ENCODE measurements at places on chromosomes 4 and X.

- DNase-seq = no peak
Observed at GRCh38 chr4:145920205-145920604, 18.4 kb downstream of the ZNF827 start.

- DNase-seq = no peak
Observed at GRCh38 chrX:148457279-148457678, 43.1 kb upstream of the AFF2 start.

DNA sequence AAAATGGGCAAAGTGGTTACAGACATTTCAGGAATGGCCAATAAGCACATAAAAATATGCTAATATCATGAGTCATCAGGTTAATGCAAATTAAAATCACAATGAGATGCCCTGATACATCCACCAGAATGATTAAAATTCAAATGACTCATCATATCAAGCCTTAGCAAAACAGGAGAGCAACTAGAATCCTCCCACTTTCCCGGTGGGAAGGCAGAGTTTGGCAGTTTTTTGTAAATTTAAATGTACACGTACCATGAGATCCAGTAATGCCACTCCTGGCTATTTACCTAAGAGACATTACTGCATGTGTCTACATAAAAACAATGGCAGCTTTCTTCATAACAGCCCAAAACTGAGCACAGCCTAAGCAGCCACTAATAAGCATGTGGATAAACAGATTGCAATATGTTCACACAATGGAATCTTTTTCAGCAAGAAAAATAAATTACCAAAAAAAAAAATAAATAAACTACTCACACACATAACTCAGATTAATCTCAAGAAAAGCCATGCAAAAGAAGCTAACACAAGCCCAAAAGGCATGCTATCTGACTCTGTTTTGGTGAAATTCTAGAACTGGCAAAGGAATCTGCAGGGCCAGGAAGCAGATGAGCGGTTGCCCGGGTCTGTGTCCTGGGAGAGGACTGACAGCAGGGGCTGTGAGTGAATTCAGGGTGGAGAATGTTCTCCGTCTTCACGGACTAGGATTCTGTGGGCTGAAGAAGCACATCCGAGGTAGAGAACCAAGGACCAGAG lies 48.8 kb downstream of the AFAP1 start:
- no peak for DNase-seq

DNA sequence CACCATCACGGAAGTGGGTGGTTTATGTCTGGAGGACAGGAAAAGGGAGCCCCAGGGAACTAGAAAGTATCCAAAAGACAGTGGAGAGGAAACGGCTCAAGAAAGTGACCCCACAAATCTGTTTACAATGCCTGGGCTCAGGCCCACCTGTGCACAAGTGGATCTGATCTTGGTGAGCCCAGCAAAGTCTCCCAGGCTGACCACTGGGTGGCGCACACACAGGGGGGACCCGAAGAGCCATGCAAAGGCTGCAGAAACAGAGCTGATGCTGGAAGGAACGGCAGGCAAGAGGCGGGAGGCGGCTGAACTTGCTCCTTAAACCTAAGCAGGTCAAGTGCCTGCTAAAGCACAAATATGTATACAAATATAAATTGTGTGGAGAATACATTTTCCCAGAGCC lies 9.6 kb downstream of the HAUS7 start:
- no peak for DNase-seq

DNA sequence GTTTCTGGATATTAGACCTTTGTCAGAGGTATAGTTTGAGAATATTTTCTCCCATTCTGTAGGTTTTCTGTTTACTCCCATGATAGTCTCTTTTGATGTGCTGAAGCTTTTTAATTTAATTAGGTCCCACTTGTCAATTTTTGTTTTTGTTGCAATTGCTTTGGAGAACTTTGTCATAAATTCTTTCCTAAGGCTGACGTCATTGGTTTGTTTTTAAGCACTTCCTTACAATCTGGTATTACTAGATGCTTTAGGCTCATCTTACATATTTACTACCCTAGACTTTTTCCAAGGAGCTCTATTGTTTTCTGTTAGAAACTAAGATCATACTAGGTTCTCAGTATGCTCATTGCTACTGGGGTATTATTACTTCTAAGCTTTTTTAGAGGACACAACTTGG lies 806.3 kb downstream of the PDHA2 start:
- no peak for DNase-seq

- DNase-seq = no peak
Observed at GRCh38 chr4:112840061-112840460, 203.1 kb downstream of the LARP7 start.

DNA sequence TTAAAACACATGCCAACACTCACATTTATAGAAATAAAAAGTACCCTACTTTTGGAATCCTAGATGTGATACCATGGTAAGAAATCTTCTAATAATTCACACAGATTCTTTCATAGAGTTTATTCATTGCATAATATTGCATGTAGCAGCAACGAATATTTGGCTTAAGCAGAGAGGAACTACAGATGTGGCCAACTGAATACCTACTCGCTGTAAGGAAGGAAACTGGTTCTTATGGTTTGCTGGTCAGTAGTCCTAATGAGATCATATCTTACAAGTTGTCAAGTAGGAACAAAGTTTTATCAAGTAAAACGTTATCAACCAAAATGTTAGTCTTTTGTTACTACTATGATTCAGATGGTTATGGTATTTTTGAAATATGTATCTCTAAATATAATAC lies 996.1 kb downstream of the PDHA2 start:
- no peak for DNase-seq

GRCh38 chr4:47482326-47482725 lies 2.7 kb upstream of the ATP10D start:
- DNase-seq = no peak

DNA sequence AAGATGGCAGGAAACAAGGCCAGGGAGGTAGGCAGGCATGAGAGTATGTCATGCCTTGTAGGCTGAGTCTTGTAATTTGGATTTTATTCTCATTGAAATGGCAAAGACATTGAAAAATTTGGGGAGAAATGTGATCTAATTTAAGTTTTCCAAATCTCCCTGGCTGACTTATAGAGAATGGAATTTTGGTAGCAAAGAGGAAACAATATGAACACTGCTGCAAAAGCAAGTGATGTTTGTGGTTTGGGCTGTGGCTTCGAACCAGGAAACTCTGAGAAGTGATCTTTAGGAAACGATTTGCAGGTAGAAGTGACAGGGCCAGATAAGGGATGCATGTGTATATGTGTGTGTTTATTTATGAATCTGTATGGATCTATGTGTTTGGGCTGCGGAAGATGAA lies 35.6 kb downstream of the ARSJ start:
- no peak for DNase-seq

- DNase-seq = no peak
Observed at GRCh38 chrX:96861661-96862060, 22.0 kb upstream of the RPA4 start.

DNA sequence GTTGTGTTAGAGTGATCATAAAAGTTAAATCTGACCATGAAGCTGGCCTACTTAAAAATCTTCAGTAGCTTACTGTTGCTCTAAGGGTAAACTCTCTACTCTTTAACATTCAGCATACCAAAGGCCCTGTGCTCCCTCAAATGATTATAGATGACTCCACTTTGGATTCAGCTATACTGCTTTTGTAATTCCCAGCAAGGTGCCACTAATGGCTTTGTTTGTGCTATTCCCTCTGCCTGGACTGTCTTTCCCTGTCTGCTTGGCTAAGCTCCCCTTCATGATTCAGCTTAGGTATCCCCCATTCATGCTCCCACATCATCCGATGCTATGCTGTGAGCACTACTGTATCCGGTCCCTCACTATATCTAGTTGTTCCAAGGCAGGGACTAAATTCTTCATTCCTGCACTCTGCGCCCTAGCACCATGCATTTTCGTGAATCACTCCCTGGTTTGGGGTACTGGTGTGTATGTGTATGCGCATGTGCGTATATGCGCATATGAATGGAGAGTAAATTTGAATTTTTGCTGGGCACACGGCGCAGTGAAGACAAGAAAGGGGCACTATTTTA lies 453 bp upstream of the PBDC1 start:
- no peak for DNase-seq

DNA sequence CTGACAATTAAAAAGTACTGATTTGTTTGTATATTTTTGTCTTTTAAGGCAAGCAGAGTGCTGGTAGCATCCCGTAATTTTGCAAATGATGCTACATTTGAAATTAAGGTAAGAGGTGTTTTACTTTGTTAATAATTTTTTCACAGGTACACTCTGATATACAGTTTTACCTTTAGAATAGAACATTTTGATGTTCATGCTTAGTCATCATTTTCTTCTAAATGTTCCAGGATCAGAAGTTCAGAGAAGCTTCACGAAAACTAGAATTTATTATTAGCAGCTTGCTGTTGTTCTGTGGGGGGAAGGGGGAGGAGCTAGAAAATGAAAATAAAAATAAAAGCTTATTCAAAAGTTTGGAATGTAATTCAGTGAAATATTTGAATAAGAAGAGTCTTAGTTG lies 5.5 kb downstream of the PDHA1 start:
- DNase-seq = no peak
